ENCODE measurements at places on chromosomes 6 and 20.

DNA sequence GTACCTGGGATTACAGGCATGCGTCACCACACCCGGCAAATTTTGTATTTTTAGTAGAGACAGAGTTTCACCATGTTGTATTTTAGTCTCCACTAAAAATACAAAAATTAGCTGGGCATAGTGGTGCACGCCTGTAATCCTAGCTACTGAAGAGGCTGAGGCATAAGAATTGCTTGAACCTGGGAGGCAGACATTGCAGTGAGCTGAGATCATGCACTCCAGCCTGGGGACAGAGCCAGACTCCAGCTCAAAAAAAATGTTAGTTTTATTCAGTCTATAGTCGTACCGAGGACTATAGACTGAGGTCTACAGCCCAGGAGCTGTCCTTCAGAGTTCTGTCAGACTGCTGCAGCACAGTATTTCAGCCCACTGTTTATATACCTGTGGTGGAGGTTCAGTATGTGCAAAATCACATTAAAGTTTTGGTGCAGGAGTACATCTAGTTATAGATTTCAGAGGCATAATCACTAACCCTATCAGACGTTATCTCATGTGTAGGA lies 3.6 kb upstream of the CASP8AP2 start:
- no peak for DNase-seq

DNA sequence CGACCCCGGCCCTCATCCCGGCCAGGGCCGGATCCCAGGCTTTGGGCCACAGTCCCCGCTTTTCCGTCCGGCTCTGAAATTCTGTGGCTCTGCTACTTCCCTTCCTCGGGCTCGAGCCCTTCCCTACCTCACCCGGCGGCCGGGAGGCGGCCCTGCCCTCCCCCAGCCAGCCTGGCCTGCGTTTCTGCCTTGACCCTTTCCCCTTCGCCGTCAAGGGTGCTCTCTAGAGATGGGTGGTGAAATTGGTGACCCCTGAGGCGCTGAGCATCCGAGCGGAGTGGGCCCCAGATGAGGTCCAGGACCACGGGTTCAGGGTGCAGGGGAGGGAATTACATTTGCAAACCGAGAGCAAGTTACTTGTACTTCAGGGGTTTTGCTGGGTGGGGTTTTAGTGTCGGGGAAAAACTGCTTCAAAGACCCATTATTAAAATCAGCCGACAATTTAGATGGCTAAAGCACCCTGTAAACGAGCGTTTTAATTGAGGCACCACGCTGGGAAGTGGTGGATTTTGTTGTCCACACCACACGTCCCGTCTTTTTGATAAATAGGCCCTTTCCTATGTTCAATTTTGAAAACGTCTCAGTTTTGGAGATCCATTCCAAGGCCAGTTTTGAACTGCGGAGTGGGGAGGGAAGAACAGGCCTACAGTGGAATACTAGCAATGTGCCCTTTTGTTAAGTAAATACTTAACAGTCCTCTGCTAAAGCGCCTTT lies 9.9 kb downstream of the TFAP2A start:
- DNase-seq, result no peak

GRCh38 chr6:25788305-25788922 lies 33.9 kb downstream of the SLC17A4 start:
- DNase-seq, result no peak

DNA sequence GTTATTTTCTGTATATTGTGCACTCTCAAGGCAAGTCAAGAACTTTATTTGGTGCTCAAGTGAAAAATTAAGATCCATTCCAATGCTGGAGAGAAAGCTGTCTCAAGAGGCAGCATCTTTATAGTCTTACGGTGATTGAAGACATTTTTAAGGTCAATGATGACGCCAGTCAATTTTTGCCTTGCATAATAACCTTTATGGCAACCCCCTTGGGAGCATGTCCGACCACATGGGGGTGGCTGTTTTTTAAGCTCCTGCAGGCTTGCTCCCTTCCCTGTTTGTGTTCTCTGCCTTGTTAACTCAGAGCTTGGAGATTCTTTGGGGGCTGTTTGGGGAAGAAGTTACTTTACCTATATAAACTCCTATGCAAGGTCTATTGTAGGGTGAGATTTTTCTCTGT lies 109.6 kb upstream of the FERMT1 start:
- no peak for DNase-seq

DNA sequence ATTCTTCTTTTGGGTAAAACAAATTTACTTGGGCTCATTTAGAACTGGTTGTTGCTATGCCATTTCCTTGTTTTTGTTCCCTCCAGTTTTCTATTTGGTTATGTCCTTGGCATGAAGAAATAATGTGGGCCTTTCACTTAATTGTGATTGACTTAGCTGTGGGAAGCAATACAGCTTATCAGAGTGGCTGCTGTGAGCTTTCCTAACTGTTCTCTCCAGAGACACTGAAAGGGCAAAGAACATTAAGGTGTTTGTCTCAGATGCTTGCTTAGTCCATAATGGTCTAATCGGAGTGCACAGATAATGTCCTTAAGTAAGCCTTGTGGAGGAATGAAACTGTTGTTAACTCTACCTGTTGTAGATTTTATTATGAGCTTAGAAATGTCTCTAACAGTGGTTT lies 56.6 kb downstream of the SH3BGRL2 start:
- no peak for DNase-seq

GRCh38 chr6:30127238-30128093 lies 8.5 kb upstream of the TRIM40 start:
- DNase-seq, result no peak

- peak; percentile 85 for DNase-seq
These were observed 131.9 kb upstream of the BTN3A2 start for GRCh38 chr6:26232940-26233648.

- DNase-seq, result no peak
These were observed 639.6 kb downstream of the EPHA7 start for GRCh38 chr6:92779746-92780145.

DNA sequence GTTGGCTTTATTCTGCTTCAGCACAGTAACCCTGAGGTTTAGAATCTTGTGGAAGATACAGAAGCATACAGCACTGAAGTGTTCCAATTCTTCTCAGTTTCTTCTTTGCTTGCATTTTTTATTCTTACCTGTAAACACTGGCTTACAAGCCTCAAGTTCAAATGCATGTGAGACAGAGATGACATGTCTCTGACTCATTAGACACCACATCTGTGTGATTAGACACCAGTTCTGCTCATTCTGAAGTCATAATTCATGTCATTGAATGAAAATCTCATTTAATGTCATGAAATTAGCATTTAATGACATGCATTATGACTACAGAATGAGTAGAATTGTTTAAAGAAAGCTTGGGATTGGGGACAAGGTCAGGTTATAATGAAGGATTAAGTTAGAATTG lies 5.8 kb downstream of the GZF1 start:
- no peak for DNase-seq

DNA sequence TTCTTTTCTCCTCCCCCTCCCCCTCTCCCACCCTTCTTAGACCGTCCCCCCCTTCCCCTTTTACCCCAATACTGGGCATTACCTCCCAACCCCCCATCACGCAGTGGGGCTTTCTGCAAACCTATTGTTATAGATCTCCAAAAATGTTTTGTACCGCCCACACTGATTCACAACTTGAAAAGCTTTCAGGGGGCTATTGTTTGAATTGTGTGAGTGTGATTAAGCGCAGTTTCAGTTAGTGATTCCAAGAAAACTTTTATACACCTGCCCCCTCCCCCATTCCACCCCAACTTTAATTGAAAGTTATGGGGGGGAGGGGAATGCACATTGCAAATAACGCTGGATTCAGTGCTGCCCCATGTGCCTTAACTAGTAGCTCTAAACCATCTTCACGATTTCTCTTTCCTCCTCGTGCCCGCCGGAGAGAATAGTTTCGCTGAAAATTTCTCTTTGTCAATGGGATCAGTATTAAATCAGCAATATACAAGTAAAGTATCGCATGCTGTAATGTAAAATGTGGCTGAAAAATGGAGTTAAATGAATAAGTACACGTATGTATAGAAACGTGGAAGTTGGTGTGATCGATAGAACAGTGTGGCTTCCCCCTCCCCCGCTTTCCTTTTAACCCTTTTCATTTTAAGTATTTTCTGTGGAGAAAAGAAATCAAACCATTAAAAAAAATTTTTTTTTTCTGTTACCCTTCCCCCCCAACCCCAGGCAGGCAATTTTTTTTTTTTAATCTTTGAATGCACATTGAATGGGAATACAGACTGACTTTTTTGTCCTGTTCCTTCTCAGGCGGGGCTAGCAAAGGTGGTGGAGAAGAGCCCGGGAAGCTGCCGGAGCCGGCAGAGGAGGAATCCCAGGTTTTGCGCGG lies 632 bp downstream of the LIN28B start:
- no peak for DNase-seq

DNA sequence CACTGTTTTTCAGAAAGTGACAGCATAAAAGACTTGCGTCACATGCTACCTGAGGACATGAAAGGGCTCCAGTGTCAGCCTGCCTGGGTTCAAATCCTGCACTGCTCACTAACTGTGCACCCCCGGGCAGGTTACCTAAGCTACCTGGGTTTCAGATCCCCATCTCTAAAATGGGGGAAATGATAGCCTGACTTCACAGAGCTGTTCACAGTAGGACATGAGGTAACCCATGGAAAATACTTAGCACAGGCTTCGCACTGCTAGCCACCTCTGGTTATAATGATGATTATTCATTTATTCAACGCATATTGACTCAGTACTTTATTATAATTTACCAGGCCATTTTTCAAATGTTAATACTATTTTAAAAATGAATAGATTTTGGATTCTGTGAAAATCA lies 23.0 kb downstream of the TBC1D7 start:
- no peak for DNase-seq

- no peak for DNase-seq
These were observed 59.5 kb downstream of the CTCFL start for GRCh38 chr20:57465486-57465885.

GRCh38 chr6:54632984-54633565 lies 213.5 kb upstream of the FAM83B start:
- DNase-seq, result no peak

DNA sequence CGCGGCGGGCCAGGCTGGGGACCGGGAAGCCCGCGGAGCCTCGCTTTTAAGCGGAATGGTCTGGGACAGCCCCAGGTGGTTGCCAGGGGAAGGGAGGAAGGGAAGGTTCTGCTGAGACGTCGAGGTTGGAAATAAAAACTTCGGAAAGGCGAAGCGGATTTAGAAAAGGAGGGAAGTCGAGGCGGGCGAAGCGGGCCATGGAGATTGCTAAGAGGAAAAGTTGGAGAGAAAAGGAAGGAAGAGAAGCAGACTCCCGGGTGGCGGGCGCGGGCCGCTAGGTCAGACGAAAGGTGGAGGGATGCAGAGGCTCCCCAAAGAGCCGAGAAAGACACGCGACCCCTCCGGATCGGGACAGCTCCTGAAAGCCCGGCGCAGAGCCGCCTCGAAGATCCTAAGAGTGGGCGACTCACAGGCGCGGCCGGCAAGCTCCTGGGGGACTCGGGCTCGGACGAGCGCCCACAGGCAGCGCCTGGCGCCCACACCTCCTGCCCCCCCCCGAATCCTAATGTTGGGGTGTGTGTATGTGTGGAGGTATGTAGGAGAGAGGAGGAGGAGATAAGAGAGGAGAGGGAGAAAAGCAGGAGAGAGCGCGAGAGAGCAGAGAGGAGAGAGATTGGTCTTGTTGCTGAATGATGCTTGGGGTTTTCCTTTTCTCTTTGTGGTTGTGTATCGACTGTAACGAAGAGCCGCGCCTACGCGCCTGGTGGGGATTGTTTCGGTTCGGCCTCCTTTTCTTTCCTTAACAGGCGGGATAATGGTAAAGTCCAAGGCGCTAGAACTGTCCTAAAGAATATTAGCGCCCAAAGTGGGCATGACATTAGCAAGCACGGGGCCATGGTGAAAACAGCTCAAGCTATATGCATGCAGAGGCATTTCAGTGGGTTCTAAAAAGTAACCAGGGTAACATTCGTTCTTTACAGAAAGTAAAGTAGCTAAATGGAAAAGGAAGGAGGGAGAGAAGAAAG lies 1.5 kb downstream of the TFAP2B start:
- DNase-seq, result no peak

GRCh38 chr6:145954985-145955384 lies 9.2 kb downstream of the SHPRH start:
- no peak for DNase-seq

DNA sequence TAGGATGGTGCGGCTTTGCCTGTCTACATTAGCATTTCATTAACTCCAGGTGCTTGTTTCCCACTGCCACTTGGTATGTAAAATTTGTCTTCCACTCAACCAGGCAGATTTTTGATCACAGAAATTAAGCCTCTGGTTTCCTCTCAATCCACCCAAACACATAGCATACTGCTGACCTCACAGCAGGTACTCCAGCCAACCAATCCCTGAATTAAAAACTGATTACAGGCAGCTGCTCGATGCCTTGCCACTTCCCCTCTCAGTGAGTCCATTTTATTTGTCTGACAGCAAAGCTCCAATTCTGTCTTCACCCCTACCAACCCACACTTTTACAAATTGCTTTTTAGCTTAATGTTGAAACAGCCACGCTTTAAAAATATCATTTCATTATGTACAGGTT lies 95.2 kb downstream of the PLCB1 start:
- DNase-seq, result no peak

GRCh38 chr6:140012150-140012549 lies 637.7 kb upstream of the CITED2 start:
- no peak for DNase-seq

DNA sequence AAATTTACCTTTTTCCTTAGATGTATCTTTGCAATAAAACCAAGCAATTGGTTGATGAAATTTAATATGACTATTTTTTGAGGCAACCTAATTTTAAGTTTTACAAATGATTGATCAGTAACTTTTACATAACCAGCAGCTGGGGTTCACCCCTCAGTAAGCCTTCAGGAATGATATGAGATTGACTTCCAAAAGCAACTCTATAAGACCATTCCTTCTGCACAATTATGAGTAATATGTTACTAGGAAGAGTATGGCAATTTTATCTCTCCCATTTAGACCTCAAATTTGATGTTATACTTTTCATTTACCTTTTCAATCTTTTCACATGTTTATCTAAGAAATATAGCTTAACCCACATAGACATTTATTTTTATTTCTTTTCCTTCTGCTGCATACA lies 1546.3 kb downstream of the HACE1 start:
- no peak for DNase-seq

- no peak for DNase-seq
These were observed 148.2 kb upstream of the AKAP12 start for GRCh38 chr6:151091571-151091970.

- no peak for DNase-seq
These were observed 29.8 kb upstream of the MCHR2 start for GRCh38 chr6:100023798-100024197.

GRCh38 chr6:160102399-160102798 lies 19.2 kb upstream of the SLC22A1 start:
- DNase-seq, result no peak

GRCh38 chr20:41034239-41034638 lies 5.6 kb downstream of the TOP1 start:
- no peak for DNase-seq
